ENCODE measurements at places on chromosomes 5 and 9. TPM values are rescaled to one million over a fixed set of nuclear protein-coding genes. Genes with fewer than 3 reads are reported as not detected.

The MLANA gene
- total RNA-seq = 0.20 TPM

DNA sequence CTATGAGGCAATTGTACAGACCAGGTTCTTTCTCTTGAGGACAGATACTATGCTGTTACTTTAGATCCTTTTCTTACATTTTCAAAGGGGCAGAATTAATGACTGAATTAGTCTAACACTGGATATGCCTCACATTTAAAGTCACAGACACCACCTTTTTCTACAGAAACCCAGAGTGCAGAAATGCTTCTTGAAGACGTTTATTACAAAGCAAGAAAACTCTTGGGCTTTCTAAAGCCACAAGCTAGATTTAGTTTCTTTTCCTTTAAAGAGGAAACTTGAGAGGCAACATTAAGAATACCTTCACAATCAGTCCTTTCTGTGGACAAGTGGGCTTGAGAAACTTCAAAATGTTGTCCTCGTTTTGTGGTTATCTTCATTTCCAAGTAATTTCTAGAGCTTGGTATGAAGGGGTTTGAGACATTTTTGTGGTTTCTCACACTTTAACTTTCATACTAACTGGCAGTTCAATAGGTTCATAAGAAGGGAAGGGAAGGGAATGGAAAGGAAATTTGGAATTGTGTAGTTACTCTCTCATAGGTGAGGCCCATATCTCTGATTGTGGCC, 527.4 kb downstream of the RASEF start:
- DNase-seq = no peak

DNA sequence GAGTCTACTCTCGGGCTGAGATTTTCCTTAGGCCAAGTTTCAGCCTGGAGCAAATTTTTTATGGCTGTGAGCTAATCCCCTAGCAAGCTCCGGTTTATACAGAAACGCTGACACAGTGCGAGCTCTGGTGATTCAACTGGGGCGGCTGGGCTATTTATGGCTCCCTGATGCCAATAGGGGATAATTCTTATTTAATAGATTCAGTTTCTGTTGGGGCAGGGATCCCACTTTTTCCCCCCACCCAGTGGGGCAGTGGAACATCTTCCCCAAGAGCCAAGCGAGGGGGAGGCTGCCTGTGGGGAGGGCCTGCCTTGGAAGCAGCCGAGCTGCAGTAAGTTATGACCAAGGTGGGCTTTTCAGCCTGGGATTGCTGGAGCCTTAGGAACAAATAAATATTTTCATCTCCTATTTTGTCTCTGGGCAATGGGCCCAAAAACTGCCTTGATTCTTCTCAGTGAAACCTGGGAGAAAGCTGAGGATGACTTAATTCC, 129.1 kb downstream of the MACROH2A1 start:
- DNase-seq = no peak

The LAMC3 gene
- total RNA-seq = 24.1 TPM

- no peak for DNase-seq
These were observed 16.4 kb downstream of the SUB1 start for GRCh38 chr5:32601623-32602295.

DNA sequence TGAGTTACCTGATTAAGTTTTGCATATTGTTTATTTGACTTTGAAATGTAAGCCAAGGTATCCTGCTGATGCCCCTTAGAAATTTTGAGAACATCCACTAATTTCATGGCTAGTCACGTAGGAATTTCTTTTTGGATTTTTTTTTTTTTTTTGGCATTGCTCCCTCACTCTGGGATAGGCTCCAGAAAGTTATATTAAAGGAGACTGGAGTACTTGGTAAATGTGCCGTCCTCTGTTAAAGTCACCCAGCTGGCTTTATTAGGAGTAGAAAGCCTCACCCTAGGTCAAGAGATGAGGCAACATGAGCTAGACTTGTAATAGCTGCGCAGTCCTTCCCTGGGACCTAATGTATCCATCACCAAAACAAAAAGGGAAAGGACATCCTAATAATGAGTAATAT, 3.1 kb downstream of the KCTD16 start:
- DNase-seq = no peak

DNA sequence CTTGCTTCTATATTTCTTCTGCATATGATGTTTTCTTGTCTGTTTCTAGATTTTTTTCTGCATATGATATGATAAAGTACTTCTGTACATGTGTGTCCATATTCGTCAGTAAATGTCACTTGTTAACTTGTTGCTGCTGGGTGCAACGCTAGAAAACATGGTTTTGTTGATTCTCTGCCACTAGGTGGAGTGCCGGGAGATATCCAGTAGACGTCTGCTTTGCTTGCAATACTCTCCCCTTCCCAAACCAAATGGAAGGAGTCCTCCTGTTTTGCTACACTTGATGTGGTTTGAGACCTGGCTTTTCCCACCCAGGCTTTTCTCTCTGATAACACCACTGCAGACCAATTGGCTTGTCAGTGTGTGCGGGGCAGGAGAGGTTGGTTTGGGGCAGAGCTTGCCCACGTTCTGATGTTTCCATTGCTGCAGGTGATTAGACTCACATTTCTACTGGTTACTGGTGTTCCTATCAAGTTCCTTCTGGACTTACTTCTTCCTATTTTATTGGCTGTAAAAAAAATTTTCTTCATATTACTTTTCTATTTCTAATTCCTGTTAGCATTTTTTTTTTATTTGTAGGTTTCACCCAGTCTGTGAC, 900.0 kb upstream of the CDH10 start:
- no peak for DNase-seq

The LCN15 gene
- not detected for total RNA-seq

DNA sequence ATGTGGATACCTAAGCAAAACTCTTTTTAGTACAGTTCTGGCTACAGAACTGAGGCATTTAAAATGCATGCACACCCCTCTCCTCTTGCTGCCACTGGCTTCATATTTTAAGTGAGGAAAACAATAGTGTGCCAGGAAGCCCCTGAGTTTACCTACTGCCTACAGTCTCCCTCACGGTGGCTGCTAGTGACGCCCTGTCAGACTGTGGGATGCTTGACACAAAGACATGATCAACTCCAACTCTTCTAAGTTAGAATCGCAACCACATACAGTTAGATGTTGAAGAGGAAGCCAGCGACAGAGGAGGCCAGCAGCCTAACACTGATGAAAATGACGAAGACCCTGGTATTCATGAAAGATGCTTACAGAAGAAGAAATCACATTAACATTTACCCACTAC, 1.3 kb downstream of the SEC16A start:
- no peak for DNase-seq

The LCN9 gene
- not detected for total RNA-seq

- no peak for DNase-seq
These were observed 67.2 kb downstream of the KIF4B start for GRCh38 chr5:155080721-155081120.
